ENCODE measurements at places on chromosomes 12 and 14.
A peak's percentile ranks its signal among the peaks of the same experiment; 100 is the strongest.

DNA sequence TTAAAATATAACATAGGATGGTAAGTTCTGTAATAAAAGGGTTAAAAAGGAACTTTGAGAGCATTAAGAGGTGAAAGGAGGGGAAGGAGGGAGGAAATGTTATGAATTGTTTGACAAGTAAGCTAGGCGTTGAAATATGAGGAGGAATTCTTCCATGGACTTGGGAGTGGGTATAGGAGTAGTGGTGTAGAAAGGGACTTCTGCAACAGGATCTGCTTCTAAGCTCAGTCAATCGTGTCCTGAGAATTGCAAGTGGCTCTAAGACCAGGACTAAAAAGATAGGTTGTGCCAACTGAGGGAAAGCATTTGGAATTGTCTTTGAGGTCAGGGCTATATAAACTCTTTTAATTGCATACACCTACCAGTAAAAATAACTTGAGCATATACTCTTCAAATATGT lies 74.1 kb upstream of the SLC38A2 start:
- no peak for DNase-seq

- no peak for DNase-seq
These were observed 17.7 kb upstream of the GSC start for GRCh38 chr14:94787655-94788054.

- no peak for DNase-seq
These were observed 1.1 kb downstream of the DCTN2 start for GRCh38 chr12:57545809-57546437.

DNA sequence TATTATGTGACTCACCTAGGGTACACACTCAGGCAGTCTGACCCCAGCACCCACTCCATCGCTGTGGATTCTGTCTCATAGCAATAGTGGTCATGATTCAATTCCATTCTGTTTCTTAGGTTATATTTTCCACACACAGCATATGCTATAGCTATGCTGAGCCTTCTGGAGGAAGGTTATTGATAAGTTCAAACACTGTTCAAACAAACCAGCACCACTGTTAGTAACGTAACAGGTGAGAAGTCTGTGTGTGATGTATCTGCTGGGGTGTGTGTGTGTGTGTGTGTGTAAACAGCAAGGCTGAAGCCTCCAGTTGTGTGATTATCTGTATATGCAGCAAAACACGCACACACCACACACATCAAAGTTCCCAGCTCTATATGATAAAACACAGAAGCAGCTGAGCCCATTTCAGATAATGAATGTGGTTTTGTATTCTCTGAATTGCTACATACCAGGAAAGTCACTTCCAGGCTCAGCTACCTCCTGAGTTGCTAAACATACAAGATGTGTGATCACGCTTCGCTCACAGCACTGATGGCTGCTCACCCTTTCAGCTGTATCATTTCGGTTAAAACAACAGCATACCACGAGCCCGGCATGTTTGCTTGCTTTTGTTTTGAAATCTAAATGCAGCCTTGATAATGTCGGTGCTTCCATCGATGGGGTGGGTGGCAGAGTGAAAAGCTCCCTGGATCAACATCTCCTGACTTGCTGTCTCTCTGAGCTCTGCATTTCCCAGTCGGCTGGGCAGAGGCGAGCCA lies 6.8 kb upstream of the SYNE3 start:
- DNase-seq = peak; percentile 60

DNA sequence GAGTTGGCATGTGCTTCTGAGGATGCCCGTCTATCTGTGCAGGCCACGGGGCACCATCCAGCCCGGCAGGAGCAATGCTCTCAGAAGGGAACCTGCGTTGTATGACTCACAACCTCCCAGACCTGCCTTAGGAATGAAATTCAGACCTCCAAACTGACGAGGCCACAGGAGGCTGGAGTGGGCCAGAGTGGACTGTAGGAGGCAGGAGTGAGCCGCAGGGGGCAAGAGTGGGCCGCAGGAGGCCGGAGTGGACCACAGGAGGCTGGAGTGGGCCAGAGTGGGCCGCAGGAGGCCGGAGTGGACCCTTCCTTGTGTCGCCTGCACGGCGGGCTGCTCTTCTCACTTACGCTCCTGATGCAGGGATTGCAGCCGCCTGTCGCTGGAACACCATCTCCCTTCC lies 11.1 kb upstream of the FBRSL1 start:
- no peak for DNase-seq

- peak; percentile 77 for DNase-seq
These were observed 59.3 kb downstream of the HEATR5A start for GRCh38 chr14:31360919-31361662.

DNA sequence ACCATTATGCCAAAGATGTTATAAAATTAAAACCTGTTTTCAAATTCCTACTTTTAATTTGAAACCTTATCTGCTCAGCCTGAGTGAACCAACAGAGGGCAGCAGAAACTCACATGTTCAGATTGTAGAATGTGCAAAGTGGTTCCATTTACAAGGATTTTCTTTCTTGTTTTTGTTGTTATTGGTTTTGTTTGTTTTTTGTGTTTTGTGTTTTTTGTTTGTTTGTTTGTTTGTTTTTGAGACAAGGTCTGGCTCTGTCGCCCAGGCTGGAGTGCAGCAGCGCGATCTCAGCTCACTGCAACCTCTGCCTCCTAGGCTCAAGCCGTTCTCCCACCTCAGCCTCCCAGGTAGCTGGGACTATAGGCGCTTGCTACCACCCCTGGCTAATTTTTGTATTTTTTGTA lies 22.8 kb upstream of the GARIN2 start:
- DNase-seq = peak; percentile 38

- DNase-seq = no peak
These were observed 230.1 kb downstream of the ANO6 start for GRCh38 chr12:45446013-45446412.

DNA sequence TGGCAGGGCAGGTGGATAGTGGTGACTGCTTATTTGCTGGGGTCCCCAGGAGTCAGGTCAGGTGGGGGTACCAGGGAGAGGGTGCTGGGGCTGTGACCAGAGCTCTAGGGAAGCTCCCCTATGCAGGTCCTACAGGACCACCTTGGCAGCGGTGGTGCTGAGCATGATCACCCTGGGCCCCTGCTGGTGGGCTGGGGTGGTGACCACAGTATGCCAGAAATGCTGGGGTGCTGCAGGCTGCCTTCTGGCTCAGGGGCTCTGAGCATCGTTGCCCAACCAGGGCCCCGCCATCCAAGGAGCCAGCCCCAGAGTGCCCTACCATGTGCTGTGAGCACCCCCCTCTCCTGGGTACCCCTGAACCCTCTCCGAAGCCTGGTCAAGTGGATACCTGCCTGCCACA lies 17.5 kb upstream of the NUDT14 start:
- no peak for DNase-seq

- no peak for DNase-seq
These were observed 375.7 kb downstream of the NELL2 start for GRCh38 chr12:44500423-44500822.

GRCh38 chr14:70721542-70721941 lies 79.8 kb downstream of the TTC9 start:
- DNase-seq = no peak

DNA sequence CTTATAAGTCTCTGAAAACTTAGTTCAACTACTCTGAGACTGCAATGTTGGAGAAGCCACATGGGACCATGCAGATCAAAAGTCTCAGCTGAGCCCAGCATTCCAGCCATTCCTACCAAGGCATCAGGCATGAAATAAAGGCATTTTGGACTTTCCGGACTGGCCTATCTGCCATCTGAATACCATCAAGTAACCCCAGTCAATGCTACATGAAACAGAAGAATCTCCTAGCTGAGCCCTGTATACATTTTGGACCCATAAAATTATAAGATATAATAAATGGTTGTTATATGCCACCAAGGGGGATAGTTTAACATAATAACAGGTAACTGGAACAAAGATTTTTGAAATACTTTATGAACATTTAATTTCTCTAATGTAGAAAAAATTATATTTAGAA lies 9.3 kb upstream of the TMEM260 start:
- no peak for DNase-seq

GRCh38 chr14:55697414-55697861 lies 117.4 kb downstream of the KTN1 start:
- peak; percentile 30 for DNase-seq

- DNase-seq = peak; percentile 93
These were observed 2.2 kb downstream of the DACT1 start for GRCh38 chr14:58639842-58640484.

DNA sequence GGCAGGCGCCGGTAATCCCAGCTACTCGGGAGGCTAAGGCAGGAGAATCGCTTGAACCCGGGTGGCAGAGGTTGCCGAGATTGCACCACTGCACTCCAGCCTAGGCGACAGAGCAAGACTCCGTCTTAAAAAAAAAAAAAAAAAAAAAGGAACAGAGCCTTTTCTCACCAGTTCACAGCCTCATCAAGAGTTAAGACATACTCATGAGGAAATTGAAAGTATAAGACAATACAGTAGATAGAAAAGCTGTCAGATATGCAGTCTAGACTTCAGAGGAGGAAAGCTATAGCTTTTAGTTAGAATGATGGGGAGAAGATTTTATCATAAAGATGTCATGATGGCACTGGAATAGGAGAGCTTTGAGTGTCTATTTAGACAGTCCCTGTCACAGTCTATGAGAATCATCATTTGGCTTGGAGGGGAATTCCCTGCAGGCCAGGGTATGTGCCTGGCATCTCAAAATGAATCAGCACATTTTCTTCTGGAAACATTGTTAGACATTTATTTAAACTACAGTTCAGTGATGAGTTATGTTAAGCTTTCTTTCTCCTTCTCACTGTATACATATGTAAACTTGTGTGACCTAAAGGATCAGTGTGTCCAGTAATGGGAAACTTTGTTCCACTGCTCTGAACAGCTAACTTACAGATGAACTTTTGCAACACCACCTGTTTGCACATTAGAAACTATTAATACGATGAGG lies 2.9 kb upstream of the RAB35 start:
- peak; percentile 78 for DNase-seq

DNA sequence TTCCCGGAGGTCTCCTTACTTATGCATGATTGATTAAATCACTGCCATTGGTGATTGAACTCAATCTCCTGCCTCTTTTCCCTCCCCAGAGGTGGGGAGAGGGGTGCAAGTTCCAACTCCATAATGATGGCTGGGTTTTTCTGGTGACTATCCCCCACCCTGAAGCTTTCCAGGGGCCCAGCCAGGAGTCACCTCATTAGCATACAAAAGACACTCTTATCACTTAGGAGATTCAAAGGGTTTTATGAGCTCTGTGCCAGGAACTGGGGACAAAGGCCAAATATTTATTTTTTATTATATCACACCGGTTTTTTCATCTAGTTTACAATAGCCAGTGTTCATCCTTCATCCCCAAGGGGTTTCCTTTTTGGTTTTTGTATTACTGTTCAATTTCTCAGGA lies 300.7 kb downstream of the ETNK1 start:
- DNase-seq = no peak

DNA sequence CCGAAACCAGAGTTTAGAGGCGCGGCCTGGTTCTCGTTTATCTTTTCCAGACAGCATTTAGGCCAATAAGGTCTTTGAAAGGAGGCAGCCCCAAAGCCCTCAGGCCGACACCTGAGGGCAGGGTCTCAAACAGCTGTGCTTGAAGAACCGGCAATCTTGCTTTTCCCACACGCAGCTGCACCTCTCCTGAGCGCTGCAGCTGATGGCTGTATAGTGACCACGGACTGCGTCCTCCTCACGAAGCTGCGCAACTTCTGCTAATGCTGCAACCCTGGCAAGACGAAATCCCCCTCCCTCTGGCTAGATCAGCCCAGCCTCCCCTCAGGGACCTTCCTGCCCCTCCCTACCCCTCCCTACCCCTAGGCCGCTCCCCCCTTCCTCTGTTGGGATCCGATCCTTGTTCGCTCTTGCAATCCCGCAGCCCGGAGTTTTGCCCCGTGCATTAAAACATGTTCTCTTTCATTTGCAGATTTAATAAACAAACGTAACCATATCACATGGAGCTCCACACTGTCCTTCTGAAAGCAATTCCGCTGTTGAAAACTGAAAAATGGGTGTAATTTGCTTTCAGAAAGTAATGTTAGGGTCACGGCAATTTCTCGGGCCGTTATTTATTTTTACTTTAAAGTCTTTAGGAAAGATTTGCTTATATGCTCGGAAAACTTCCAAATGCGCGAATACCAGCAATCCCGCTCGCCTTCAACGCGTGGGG lies 4.8 kb upstream of the PAX9 start:
- DNase-seq = no peak

DNA sequence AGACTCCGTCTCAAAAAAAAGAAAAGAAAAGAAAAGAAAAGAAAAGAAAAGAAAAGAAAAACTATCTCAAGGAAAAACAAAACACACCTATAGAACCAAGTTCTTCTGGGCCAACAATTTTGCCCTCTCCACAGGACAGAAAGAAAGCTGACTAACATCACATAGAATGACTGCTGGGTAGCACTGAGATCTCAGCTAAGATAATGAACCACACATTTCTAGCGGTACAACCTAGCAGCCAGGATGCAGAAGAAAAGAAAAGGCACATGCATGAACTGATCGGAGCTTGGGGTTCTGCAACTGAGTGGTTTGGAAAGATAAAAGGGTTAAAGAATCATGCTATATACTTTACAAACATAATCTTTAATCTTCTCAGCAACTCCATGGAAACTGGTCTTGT lies 19.5 kb downstream of the TMED10 start:
- DNase-seq = no peak

DNA sequence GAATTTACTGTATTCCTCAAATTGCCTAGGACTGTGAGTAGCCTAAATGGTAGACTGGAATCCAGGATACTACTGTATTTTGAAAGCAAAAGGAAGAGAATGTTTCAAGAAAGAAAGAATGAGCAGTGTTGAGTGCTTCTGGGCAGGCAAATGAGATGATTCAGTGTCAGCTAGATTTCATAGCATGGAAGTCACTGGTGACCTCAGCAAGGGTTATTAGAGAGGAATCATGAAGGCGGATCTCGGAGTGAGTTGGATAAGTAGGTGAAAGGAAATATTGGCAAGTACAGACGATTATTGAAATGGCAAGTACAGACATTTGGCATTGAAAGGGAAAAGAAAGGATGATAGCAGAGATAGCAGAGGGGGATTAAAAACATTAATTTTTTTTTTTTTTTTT lies 27.1 kb downstream of the VRK1 start:
- peak; percentile 46 for DNase-seq

DNA sequence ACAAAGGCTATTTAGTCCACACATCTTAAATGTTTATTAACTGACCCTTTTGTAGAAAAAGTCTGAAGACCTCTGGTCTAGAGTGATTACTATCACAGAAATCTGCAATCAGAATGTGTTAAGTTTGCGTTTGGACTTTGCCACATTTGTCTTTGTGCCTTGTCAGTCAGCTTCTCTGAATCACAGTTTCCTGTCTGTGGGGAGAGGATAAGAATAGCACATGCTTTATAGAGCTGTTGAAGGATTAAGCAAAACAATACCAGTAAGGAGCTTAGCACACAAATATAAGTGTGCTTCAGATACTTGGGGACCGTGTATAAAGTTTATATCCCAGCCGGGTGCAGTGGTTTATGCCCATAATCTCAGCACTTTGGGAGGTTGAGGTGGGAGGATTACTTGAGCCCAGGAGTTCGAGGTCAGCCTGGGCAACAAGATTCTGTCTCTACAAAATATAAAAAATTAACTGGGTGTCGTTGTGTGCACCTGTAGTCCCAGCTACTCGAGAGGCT lies 63.0 kb upstream of the BTG1 start:
- DNase-seq = peak; percentile 88

Data from fibroblast of skin of back (primary cell).